ENCODE measurements at places on chromosomes 5 and 9.

DNA sequence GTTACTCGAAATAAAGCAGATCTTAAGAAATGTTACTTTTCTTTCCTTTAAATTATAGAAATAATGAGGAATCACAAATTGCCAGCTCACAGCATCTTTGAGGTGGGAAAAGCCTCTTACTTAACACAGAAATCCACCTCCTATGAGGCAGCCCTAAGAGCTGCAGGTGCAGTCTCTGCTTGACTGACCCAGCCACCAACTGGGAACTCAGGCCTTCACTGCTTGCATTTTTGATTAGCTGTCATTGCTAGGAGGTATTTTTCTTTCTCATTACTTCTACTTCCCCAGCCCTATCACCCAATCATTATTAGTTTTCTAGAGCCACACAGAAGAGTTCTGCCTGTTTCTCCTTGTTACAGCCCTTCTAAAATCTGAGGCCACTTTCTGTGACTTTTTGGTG lies 416.5 kb upstream of the KLF4 start:
- no peak for DNase-seq

DNA sequence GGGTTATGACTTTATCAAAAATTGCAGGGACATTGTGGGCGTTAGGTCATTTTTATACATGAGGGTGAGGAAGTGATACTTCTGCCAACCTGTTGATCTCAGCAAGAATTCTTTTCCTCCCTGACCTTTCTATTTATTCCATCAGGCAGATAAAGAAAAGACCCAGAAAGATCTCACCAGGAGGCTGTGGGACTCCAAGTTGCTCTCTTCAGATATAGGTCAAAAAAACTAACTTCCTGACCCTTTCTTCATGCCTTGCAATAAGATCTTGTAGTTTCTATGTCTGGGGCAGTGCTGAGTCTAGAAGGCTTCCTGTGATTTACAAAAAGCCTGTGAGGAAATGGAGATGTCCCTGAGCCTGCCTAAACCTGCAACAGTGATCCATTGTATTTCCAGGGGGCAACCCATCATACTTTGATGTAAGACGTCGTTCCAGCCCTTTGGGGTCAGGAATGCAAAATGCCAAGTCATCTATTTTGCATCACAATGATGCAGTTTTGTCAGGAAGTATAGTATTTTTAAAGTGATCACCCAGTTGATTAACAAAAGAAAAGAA lies 22.0 kb upstream of the PIK3R1 start:
- DNase-seq: no peak

DNA sequence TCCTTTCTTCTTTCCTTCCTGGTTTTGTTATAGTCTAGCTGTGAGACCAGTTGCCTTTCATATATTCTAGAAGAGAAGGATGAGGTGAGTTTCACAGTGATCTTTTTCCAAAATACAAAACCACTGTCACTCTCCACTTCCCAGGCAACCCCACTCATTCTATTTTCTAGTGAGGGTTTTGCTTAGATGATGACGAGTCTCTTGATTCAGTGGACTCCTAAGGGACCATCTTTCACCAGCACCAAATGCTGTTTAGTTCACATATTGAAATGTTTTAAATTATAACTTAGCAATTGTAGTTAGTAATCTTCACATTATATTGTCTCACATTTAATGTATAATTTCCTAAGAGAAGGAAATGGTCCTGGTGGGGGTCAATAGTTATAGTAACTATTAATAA lies 25.2 kb downstream of the PIK3R1 start:
- DNase-seq: no peak

- no peak for DNase-seq
Measured at GRCh38 chr9:123658792-123659191, 271.1 kb downstream of the DENND1A start.

DNA sequence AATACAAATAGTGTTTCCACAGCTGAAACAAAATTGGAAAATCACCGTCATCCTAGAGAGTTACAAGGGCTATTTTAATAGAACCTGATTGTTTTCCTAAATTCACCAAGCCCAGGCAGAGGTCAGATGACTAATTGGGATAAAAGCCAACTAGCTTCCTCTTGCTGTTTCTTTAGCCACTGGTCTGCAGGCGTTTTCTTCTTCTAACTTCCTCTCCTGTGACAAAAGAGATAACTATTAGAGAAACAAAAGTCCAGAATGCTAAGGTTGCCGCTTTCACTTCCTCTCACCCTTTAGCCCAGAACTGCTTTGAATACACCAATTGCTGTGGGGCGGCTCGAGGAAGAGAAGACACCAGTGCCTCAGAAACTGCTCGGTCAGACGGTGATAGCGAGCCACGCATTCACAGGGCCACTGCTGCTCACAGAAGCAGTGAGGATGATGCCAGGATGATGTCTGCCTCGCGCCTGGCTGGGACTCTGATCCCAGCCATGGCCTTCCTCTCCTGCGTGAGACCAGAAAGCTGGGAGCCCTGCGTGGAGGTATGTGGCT lies at the start of gene TLR4:
TLR4 (plus strand) TSS at position 380 of the 552 bp plus-strand sequence; CDS start at position 450, 70 bp downstream.
- DNase-seq: peak; percentile 56

DNA sequence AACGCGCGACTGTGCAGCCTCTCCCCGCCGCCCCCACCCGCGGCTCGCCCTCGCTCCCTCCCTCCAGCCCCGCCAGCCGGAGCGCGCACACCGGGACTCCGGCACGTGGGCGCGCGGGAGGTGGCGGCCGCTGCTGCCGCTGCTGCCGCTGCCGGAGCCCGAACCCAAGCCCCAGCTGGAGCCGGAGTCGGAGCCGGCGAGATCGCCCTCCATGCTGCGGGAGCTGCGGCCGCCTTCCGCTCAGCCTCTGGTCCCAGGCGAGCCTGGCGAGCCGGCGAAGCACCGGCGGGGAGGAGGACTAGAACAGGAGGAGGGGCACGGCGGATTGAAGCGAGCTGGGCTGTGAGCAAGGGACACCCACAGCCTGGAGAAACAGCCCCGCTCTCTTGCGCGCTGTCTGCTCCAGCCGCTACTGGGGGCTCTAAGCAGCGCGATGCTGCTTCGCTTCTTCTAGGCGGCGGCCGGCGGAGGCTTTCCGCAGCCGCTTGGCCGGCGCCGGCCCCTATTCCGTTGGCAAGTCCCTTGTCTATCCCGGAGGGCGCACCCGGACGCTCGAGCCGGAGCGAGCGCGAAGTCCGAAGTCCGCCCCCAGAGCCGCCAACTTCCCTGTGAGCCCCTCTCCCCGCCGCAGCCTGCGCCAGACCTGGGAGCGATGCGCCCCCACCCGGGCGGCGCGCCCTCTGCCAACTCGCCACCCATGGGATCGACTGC lies 598.7 kb upstream of the SGCD start:
- DNase-seq: peak; percentile 2

DNA sequence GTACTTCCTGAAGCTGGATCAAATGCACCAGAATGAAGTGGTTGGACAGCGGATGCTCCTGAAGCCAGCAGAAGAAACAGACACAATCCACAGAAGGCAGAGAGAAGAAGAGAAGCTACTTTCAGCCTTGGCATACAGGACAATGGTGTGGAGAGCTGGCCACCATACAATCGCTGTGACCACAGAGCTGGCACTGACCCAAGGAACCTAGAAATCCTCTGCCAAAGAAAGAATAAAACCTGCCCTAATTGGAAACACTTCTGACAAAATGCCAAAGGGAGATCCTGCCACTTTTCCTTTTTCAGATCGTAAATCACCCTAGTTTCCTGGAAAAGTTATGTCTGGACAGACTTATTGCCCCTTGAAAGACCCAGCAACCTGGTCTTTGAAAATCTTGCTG lies 77.8 kb downstream of the BAAT start:
- DNase-seq: no peak

- DNase-seq: no peak
Measured at GRCh38 chr9:124754289-124754688, 16.8 kb downstream of the NR6A1 start.

DNA sequence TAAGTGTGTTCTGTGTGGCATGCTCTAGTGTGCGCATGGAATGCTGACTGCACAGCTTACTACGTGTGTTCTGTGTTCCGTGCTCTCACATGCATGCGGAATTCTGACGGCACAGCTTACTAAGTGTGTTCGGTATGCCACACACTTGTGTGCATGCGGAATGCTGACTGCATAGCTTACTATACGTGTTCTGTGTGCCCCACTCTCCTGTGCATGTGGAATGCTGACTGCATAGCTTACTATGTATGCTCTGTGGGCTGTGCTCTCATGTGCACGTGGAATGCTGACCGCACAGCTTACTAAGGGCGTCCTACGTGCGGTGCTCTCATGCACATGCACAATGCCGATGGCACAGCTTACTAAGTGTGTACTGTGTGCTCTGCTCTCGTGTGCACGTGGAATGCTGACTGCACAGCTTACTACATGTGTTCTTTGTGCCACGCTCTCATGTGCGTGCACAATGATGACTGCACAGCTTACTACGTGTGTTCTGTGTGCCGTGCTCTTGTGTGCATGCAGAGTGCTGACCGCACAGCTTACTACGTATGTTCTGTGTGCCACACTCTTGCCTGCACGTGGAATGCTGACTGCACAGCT lies 548.9 kb downstream of the IRX1 start:
- DNase-seq: no peak

- no peak for DNase-seq
Measured at GRCh38 chr5:67164856-67165525, 31.6 kb downstream of the CD180 start.

- peak; percentile 94 for DNase-seq
Measured at GRCh38 chr9:136799854-136800657, 3.9 kb downstream of the CCDC183 start.

DNA sequence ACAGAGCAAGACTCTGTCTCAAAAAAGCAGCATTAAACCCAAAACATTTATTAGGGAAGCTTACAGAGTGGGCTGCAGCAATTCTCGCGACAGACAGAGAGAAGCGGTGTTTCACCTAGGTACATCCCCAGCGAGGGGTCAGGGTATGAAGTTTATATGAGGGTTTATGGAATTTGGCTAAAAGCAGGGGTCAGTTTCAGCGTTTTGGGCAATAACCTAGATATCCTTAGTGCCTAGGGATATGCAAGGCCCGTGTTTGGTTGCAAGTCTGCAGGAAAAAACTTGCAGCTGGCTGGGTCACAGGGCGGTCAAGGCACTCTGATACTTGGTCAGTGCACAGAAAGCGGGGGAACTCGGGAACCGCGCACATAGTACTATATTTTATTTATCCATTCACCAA lies 649 bp upstream of the GLE1 start:
- DNase-seq: peak; percentile 8

GRCh38 chr5:170541146-170541769 lies 37.4 kb downstream of the KCNIP1 start:
- peak; percentile 59 for DNase-seq

- DNase-seq: peak; percentile 18
Measured at GRCh38 chr5:75951158-75951557, 132.0 kb upstream of the SV2C start.

GRCh38 chr5:16595881-16596580 lies 20.8 kb downstream of the RETREG1 start:
- no peak for DNase-seq

DNA sequence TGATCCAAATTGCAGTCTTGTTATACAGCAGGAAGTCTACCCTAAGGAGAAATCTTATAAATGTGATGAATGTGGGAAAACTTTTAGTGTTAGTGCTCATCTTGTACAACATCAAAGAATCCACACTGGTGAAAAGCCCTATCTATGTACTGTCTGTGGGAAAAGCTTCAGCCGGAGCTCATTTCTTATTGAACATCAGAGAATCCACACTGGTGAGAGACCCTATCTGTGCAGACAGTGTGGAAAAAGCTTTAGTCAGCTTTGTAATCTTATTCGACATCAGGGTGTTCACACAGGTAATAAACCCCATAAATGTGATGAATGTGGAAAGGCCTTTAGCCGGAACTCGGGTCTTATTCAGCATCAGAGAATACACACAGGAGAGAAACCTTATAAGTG lies 10.4 kb downstream of the ZNF189 start:
- DNase-seq: no peak

GRCh38 chr5:121805911-121806310 lies 45.8 kb upstream of the FTMT start:
- DNase-seq: no peak

GRCh38 chr5:127299678-127300077 lies 9.1 kb downstream of the MEGF10 start:
- DNase-seq: no peak

DNA sequence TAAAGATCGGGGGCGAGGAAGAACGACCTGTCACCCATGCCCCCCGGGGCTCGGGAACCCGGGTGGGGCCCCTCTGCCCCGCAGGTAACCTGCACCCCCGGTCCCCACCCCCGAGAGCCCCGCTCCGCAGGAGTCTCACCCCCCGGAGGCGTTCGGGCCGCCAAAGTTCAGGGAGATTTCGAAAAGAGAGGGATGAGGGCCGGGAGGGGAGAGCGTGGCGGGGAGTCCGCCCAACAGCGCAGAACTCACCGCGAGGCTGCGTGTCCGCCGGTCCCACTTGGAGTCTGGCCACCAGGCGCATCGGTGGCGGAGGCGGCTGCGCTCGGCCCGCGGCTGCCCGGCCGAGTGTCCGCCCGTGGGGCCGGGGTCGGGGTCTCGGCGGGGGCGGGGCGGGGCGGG lies at the start of gene PHF19:
PHF19 (minus strand) TSS at position 347 of the 399 bp plus-strand sequence. CDS start 2,447 bp downstream, outside the sequence.
- no peak for DNase-seq

DNA sequence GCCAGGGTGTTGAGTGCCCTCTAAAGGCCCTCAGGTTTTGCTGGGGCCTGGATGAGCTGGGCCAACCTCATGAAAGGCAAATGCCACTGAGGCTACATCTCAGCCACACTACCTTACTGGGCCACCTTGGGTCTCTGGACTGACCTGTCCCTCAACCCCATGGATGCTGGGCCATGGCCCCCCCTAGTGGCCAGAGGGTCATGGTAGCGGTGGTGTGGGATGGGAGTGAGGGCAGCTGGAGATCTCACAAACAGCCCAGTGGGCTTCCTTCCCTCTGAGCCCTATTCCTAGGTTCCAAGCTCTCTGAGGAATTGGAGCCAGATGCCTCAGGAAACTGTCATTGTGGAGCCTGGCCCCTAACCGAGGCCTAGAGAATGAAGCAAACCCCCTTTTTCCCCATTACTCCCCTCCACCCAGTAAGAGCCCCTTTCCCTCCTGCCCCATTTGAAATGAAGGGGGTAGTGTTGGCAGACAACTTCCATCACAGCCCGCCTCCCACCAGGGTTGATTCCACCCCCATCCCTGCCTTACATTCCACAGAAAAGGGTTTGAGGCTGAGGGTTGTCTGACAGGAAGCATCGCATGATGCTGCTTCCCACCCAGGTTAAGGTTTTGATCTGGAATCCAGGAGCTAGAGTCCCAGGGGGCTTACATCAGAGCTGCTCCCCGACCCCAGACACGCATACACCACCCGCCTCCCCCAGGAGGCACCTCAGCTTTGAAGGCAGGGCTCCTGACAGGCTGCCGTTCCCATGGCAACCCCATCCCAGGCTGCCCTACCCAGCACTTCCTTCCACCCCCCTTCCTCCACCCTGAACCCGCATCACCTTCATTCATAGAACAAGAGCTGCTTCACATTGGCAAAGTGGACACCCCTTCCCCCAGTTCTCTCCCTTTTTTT lies 63.9 kb downstream of the PCDH1 start:
- DNase-seq: peak; percentile 76
